ENCODE measurements at places on chromosomes 5 and 9.

DNA sequence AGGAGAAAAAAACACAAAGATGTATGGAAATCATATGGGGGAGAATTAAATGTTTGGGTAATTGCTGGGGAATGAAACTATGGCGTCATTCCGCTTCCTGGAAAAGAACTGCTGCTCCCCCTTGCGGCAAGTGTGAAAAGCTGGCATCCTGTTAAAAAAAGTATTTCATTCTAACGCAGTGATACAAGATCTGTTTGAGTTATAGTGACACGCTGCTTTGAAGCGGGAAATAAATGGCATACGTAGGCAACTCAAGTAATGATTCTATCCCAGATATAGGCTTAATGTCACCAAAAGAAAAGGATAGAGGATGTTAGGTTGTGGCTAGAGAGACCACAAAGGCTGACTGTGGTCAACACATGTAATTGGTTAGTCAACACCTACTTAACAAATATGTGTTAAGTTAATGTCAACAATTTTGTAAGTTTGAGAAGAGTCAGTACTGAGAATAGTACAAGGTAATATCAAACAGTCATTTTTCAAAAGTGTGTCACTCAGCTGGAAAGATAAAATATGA is 70.2 kb upstream of the ALDH1A1 start:
- no peak for DNase-seq

- no peak for DNase-seq
Observed at GRCh38 chr5:32654427-32654826, 56.7 kb upstream of the NPR3 start.

DNA sequence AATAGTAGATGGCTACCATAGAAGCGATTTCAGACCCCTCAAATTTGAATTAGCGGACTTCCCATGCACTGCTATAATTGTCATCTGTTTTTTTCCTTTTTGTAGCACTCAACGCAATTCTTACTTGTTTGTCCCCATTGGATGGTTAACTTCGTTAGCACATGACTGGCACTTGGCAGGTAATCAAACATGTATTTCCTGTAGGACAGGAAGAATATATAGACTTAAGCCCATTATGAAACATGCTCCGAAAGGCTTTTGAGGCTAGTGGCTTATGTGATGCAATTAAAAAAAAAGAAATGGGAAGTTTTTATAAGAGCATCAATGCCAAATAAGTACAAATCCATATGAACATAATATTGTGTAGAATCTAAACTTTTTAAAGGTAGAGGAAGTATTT is 301.2 kb downstream of the PSAT1 start:
- no peak for DNase-seq

DNA sequence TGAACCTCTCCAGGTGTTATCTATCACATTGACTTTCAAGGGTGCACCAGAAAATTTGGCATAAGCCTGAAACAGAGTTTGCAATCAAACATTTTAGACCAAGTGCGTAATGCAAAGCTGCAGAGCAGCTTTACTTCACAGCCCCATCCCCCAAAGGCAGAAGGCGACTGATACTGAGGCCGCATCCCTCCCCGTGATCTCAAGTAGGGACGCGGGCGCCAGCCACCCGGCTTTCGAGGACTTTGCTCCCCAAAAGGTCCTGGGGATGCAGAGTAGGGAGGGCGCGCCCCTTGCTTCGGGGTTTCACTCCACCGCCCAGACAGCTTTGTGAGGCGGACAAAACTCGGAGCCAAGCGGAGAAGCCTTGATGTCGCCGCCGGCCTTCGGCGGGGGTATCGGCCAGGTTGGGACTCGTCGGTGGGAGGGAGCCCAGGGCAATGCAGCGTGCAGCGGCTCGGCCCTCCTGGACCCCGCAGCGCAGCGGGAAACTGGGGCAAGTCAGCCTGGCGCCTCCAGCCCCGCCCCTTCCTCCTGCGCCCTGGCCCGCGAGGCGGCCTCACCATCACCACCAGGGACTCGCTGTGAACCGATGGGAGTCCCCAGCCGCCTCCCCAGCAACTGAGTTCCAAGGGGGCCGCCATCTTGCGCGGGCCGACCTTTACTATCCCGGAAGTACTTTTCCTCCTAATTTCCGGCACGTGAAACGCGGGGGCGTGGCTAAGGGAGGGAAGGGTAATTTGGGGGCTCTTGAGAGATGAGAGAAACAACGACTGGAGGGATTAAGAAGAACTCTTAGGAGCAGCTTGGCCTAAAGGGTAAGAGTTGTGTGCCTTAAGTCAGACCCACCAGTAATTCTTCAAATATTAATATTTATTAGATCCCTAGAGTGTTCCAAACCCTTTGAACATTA is at the start of gene MTX3:
Gene MTX3 (minus strand): TSS at position 665 of the 910 bp plus-strand sequence. CDS start 24 bp downstream, at position 641.
- peak; percentile 69 for DNase-seq

GRCh38 chr5:171615705-171616640 is 169.6 kb upstream of the SMIM23 start:
- DNase-seq: no peak
